Astrocyte (in vitro differentiated cells and primary cell): ENCODE measurements at places on chromosomes 1 and 21.
A peak's percentile ranks its signal among the peaks of the same experiment; 100 is the strongest.

GRCh38 chr1:70836456-70836855 lies 211.2 kb downstream of the PTGER3 start:
- no peak for DNase-seq

DNA sequence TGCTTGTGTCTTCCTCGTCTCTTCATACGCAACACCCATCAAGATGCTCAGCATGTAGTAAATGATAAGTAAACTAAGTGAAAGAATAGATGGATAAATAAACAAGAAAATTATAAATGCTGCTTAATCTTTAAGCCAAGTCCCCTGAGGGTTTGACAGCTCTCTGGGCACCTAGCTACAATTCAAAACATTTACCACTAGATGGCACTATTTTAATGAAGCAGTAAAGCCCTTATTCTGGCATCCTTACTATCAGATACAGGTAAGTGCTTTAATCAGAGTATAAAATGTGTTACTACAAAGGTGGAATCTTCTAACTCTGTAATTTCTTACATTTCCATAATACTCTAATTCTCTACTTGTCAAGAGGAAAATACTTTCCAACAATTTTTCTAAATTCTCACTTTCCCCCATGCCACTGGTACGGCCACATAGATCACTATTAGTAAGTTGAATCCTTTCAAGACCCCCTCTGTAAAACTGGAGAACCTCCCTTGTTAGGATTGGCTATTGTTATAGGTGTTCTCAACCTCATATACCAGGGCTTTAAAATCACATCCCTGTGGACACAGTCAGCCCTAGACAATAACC lies 137.8 kb downstream of the BARHL2 start:
- DNase-seq, result peak; percentile 18

GRCh38 chr21:29330797-29331196 lies 32.1 kb downstream of the BACH1 start:
- no peak for DNase-seq

DNA sequence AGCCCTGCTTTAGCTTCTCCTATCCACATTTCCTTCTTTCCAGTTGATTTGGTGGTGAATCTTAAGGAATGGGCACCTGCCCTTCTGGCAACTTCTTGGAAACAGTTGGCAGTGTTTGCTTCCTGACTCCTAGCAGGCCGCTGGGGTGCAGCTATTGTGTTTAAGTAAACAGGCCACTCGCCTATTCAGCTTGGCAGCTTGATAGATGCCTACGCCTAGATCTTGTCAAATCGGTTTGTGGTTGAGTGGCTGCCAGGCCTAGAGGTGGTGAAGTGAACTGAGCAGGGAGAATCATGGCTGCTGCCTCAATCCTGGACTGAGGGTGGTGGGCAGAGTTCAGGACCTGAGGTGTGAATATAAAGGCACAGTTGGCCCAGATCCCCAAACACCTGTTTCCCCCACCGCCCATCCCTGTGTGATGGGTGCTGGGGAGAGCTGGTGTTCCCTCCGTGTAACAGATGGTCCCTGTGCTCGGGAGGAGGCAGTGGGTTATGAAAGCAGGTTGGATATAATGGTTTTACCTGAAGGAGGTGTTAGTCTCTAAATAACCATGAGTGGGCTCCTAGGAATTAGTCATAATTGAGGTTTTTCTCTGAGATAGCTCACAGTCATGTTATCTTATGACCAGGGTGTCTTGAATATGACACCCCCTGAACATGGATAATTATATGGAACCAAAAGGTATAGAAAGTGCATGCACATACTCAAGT lies 940 bp upstream of the PLA2G2C start:
- DNase-seq, result no peak

DNA sequence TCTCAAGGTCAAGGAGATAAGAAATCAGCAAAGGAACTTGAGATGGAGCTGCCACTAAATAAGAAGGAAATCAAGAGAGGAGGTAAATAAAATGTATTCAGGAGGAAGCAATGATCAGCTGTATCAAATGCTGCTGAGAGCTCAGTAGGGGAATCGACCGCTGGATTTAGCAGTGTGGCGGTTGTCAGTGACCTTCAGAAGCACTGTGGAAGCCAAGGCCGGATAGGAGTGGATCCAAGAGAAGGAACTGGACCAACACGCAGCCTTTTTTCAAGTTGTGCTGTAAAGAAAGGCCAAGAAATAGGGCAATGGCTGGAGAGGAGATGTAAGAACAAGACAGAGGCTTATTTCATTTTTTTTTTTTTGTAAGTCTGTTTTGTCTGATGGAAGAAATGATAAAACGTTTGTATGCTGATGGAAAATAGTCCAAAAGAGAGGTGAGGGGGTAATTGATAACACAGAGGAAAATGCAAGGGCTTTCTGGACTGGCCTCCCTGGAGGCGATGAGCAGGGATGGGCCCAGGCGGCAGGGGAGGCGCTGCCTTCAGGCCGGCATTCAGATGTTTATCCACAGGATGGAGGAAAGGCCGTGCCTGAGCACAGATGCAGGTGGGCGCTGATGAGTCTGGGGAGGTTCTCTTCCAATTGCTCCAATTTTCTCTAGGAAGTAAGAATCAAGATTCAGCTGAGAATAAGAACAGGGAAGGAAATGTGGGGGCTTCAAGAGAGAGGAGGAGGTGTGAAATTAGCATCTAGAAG lies 17.5 kb upstream of the FAM43B start:
- no peak for DNase-seq

- DNase-seq, result no peak
Measured at GRCh38 chr1:175481126-175482070, 262.0 kb downstream of the TNR start.

GRCh38 chr1:167767761-167768160 lies 46.0 kb downstream of the MPZL1 start:
- no peak for DNase-seq

- no peak for DNase-seq
Measured at GRCh38 chr1:230368871-230369270, 57.3 kb downstream of the PGBD5 start.

DNA sequence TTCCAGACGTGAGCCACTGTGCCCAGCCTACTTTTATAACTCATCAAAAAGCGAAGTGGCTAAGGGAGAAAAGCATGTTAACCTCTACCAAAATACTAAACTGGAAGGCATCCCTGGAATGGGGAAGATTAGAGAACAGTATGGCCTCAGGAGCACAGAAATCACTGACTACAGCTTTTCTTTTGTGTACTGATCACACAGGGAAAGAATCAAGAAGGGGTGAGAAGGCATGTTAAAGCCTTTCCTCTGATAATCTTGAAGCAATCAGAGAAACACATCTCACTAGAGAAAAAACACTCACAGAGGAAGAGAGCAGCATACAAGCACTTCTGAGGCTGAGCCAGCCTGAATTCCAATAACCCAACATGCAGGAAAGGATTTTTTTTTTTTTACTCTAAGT lies 10.7 kb downstream of the PCAT6 start:
- peak; percentile 66 for DNase-seq

DNA sequence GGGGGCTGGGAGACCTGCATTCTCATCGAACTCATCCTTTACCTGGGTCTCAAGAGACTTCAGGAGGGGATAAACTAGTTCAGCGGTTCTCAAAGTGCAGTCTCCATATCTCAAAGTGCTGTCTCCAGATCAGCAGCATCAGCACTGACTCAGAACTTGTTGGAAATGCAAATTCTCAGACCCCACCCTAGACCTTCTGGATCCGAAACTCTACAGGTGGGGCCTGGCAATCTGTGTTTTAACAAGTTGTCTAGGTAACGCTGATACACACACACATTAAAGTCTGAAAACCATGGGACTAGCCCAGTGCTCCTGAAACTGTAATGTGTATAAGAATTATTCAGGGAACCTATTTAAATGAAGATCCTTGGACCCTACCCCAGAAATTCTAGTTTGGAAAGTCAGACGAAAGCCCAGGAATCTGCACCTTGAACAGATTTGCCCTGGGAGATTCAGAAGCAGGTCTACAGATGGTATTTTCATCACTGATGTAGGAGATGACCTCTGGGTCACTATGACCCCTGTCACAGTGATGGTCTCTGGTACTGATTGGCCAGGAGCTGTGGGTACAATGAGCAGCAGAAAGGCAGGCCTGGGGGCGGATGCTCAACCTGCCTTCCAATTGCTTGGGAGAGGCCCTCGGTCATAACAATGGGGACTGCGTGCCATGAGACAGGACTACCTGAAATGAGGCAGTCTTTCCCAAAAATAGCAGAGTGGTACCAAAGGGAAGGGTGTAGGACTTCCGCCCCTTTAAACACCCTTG lies 127.2 kb downstream of the FAM78B start:
- DNase-seq, result no peak

DNA sequence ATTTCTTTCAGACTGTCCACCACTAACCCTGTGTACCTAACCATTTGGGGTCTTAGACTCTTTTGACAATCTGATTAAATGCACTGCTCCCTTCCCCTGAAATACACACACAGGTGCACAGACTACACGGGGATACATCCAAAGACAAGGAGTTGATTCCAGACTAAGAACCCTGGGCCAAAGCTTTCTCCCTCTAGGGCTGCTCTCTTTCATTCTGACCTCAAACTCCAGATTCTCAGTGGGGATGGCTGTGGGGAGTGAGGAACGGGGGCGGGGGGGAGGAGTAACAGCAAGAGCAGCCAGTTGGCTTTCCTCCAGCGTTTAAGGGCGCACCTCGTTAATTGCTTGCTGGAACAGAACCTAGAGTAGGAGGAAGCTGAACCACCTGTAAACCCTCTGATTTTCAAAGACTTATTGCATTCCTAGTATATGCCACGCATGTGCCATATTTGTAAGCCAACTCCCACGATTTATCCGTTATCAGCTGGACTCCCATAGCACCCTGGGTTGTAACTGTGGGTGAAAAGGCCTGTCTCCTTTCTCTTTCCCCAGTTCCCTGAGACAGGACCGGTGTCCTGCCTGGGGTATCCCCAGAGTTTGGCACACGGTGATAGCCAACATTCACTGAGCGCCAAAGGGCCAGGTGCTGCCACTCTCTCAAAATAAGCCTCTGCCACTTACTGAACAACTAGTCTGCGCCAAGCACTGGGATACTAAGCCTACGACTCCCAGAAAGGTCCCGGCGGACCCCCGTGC lies 920 bp downstream of the MTHFR start:
- DNase-seq, result peak; percentile 62

DNA sequence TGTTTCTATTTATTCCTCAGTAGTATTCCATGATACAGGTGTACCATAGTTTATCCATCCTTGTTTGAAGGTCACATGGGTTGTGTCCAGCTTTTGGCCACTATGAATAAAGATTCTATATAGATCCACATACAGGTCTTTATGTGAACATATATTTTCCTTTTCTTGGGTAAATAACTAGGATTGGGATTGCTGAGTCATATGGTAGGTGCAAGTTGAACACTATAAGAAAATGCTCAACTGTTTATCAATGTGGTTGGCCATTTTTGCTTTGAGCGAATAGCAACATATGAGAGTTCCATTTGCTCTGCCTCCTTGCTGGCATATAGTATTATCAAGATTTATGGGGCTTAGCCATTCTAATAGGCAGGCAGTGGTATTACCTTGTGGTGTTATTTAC lies 170.2 kb upstream of the KCNJ15 start:
- DNase-seq, result no peak

DNA sequence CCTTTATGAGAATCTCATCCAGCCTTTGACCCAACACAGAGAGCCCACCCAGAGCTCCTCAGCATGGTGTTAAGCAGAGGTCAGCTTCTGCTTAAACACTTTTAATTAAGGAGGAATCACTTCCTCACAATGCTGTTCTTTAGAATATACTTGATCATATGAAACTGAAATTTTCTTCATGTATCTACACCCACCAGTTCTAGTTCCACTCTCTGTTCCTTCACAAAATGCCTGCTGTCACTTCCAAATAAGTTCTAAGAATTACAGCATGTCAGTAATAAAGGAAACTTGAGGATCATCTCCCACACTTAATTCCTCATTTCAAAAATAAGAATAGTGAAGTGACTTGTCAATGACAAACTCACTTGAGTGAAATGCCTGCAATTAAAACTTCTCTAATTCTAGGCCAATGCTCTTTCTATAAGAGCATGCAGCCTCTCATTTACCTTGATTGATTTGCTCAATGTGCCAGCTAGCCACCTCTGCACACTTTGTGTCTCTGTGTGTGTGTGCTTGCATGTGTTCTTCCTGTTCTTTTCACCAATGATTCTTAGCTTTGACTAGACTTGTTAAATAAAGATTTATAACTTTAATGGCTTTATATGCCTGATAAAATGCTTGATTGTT lies 356.3 kb downstream of the PLPP3 start:
- no peak for DNase-seq

DNA sequence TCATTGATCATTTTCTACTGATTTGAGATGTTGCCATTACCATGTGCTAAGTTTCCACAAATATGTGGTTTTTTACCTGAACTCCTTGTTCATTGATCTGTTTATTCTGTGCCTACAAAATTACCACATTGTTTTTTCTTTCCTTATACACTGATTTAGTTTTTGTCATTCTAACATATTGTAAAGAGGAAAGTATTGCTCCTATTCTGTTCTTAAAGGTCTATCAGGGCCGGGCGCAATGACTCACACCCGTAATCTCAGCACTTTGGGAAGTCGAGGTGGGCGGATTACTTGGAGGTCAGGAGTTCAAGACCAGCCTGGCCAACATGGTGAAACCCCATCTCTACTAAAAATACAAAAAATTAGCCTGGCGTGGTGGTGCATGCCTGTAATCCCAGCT lies 75.1 kb downstream of the CAMTA1 start:
- DNase-seq, result peak; percentile 75

GRCh38 chr1:98306517-98307089 lies 354.9 kb upstream of the SNX7 start:
- no peak for DNase-seq

DNA sequence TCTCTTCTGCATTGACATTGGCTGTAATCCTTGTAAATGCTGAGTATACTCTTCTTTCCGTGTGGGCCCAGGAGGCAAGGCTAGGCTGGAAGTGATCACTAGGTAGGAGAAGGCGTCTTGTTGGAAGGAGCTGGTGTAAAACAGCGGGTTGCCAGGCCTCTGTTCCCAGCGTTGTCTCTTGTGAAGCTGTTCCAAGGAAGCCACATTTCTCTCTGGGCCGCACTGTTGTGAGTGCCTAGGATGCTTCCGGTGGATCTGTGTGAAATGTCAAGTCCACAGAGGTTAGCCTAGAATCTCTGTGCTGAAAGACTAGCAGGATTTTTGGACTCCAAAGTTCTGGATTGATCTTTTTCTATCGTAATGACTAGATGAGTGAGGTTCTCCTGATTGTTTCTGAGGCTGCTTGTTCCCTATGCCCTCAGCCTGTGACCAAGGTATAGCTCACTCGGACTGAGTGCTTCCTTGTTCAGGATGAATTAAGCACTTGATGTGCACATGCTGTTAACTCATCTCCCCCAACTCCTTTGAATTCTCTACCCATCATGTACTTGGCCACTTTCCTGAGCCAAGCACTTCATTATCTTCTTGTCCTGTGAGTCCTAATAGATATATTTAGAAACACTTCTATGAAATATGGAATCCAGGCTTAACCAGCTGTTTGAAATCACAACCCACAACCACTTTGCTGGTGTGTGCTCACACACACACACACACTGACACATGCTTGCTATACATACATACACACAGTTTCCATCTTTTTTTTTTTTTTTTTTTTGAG lies 63.3 kb downstream of the PBX1 start:
- no peak for DNase-seq

- DNase-seq, result no peak
Measured at GRCh38 chr1:237556911-237557310, 333.8 kb downstream of the ZP4 start.
